ENCODE measurements at places on chromosomes 2 and 18. TPM values are rescaled to one million over a fixed set of nuclear protein-coding genes. Genes with fewer than 3 reads are reported as not detected.

- H3K27me3 ChIP-seq = no peaks in the 10 kb centered on the region
- peaks cover 4% of the 10 kb centered on the region for H3K36me3 ChIP-seq
- no peak overlapping the region for H3K4me3 ChIP-seq
- DNase-seq = no peak
Measured at GRCh38 chr2:3462493-3463104, 56.7 kb downstream of the ADI1 start.

GRCh38 chr2:23532391-23533337 lies 147.7 kb downstream of the KLHL29 start:
- peak; percentile 68 for DNase-seq
- H3K27me3 ChIP-seq = no peaks in the 10 kb centered on the region
- no peaks in the 10 kb centered on the region for H3K36me3 ChIP-seq
- H3K27ac ChIP-seq = peak overlapping the region; percentile 91

GRCh38 chr2:60095202-60095815 lies 458.1 kb downstream of the BCL11A start:
- H3K27ac ChIP-seq = no peak overlapping the region
- H3K4me3 ChIP-seq = no peak overlapping the region
- no peaks in the 10 kb centered on the region for H3K27me3 ChIP-seq
- H3K36me3 ChIP-seq = no peaks in the 10 kb centered on the region

The FRZB gene
- not detected for total RNA-seq

DNA sequence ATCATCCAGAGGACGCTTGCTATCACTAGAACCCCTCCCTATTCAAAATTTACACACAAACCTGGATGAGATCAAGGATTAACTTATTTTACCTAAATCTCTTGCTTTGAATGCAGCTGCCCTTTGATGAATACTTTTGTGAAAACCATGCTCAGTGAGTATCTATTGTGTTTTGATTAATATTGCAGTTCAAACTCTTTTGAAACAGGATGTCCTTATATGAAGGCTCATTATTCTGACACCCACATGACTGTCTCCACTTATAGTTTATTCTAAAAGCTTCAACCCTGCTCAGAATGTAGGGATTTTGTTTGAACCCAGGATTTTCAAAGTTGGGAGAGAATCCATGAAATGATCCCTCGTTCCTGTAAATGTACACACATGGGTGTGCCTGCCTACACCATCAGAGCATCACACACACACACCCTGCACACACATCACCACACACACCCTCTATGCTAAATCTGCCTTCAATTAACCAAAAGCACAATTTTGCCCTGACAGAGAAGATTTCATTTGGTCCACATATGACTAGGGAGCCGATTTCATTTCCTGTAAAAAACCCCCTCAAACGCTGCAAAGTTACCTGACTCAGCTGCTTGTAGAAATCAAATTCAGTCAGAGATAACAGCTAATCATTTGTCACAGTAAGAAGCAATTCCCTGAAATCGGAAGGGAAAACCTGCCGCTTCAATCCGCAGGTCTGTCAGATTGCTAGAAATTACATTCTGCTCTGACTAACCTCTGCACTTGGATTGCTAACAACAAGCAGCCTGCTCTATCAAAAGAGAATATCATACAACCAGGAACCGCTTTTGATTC lies 65.2 kb downstream of the ZEB2 start:
- H3K36me3 ChIP-seq = no peaks in the 10 kb centered on the region
- peaks cover 1% of the 10 kb centered on the region for H3K27me3 ChIP-seq
- H3K4me3 ChIP-seq = no peak overlapping the region
- H3K4me1 ChIP-seq = peaks cover 55% of the 10 kb centered on the region
- peak overlapping the region; percentile 78 for H3K27ac ChIP-seq

The ATP6V1B1 gene
- total RNA-seq = not detected

- H3K36me3 ChIP-seq = no peaks in the 10 kb centered on the region
- H3K4me1 ChIP-seq = no peaks in the 10 kb centered on the region
- H3K4me3 ChIP-seq = no peak overlapping the region
- no peak for DNase-seq
Measured at GRCh38 chr2:187497858-187498463, 49.9 kb upstream of the CALCRL start.

DNA sequence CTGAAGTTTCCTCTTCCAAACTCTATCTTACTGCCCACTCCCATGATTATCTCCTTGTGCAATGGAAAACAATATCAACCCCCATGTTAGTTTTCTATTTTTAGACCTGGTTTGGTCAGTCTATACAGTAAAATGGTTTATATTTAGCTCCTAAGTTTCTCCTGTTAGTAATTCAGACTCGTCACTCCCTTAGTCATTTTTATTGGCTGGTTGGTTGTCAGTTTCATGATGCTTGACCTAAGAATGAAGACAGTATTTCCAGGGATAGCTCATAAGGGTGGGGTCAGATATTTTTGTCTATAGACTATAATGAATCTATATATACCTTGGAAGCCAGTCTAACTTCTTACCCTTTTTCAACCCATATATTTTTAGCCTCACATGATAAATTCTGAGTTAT lies 61.4 kb upstream of the NEUROD1 start:
- no peaks in the 10 kb centered on the region for H3K4me1 ChIP-seq
- no peaks in the 10 kb centered on the region for H3K27me3 ChIP-seq
- H3K4me3 ChIP-seq = no peak overlapping the region
- H3K27ac ChIP-seq = no peak overlapping the region

GRCh38 chr2:95346738-95347671 lies 49.9 kb downstream of the KCNIP3 start:
- DNase-seq = peak; percentile 14
- H3K27ac ChIP-seq = no peak overlapping the region
- no peaks in the 10 kb centered on the region for H3K36me3 ChIP-seq
- H3K27me3 ChIP-seq = peaks cover 25% of the 10 kb centered on the region

DNA sequence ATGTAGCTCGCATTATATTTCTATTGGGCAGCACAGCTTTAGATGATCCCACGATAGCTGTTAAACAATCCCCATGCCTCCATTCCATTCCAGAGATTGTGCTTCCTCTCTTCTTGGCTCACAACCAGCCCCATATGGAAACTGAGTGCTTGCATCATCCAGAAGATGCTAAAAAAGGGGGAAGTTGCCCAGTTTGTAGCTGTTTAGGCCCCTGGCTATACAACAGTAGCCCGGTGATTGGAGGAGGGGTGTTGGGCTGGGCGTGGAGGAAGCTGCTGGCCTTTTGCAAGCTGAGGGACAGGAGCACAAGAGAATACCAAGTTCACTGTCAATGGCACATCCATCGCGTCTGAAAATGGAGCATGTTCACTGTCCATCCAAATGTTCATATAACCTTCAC lies 360.2 kb downstream of the ALK start:
- H3K4me1 ChIP-seq = no peaks in the 10 kb centered on the region
- no peaks in the 10 kb centered on the region for H3K36me3 ChIP-seq
- H3K27ac ChIP-seq = no peak overlapping the region
- H3K27me3 ChIP-seq = peaks cover 5% of the 10 kb centered on the region

DNA sequence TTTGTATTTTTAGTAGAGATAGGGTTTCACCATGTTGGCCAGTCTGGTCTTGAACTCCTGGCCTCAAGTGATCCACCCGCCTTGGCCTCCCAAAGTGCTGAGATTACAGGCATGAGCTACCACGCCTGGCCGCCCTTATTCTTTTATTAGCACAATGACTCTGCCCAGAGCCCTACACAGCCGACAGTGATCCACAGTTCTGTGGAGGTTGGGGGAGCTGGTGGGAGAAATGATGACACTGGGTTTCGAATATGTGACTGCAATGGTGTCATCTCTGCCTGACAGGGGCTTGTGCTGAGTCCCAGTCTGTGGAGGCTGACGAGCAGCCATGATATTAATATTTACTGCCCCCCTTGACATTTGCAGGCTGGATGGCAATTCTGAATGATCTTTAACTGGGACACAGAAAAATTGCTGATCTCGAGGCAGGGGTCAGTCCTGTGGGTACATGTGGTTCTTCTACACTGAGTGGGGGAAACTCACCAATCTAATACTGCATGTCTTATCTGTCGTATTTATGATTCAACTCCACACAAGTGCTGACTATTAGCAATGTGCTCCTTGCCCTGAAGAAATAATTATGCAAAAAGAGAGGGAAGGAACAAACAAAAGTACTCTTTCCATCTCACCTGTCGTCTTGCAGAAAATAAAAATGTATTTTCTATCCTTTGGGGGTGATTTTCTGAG lies 6.3 kb upstream of the CTAGE1 start:
- no peak overlapping the region for H3K4me3 ChIP-seq
- H3K27ac ChIP-seq = no peak overlapping the region
- no peaks in the 10 kb centered on the region for H3K27me3 ChIP-seq
- H3K36me3 ChIP-seq = no peaks in the 10 kb centered on the region
- DNase-seq = no peak
- H3K4me1 ChIP-seq = no peaks in the 10 kb centered on the region

DNA sequence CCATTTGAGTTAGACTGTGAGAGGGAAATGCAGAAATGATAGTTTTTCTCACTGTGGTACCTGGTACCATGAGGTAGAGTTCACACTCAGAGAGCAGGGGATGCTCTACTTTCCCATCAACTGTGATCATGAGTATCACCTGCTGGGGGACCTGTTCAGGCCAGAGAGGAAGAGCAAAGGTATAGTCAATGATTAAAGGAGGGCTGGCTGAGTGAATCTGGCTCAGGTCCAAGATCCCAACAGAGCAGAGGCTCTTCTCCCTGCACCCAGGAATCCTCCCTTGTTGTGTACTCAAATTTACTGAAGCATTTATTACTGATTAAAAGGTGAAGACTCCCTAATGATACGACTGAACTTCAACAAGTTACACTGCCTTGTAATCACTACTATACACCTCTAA lies 104.6 kb upstream of the CHRNA1 start:
- H3K4me1 ChIP-seq = no peaks in the 10 kb centered on the region
- no peaks in the 10 kb centered on the region for H3K36me3 ChIP-seq
- DNase-seq = no peak

- H3K4me1 ChIP-seq = no peaks in the 10 kb centered on the region
- DNase-seq = no peak
- peaks cover 48% of the 10 kb centered on the region for H3K36me3 ChIP-seq
- no peaks in the 10 kb centered on the region for H3K27me3 ChIP-seq
Measured at GRCh38 chr2:159832858-159833257, 34.9 kb upstream of the CD302 start.

DNA sequence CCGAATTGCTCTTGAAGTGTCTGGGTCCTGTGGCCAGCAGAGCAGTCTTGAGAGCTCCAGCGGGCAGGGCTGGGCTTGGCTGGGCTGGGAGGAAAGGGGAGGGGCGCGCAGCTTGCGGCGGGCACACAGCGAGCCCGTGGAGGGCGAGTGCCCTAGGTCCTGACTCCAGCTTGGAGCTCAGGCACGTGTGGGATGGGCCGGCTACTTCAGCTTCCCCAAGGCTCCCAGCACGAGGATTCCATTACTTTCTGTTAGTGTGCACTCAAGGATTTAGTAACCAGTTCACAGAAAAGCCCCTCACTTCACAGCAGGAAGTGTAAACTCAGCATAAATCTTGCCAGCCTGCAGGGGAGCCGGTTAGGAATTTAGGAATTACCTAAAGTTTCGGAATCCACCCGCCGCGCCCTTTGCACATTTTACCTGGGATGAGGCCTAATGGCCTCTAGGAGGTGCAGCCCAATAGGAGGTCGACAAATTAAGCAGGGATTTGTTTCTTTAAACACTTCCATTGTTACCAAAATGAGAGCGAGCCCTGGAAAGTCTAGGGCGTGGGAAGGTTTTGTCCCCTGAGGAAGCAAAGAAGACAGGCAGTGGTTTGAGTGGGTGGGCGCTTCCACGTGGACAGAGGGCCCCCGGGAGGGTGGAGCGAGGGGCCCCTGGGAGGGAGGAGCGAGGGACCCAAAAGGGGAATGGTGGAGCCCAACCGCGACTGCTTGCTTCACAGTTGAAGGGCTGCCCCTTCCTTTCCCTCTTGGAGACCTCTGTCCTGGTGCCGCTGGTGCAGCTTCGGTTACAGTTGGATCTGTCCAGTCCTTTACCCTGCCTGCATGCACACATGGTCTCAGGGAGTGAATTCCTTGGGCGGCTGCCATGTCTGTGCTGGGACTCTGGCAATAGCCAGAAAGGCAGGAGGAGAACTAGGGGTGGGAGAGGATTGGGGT lies 93.3 kb downstream of the CTAGE1 start:
- DNase-seq = peak; percentile 17
- H3K4me3 ChIP-seq = peak overlapping the region; percentile 24
- no peaks in the 10 kb centered on the region for H3K4me1 ChIP-seq
- H3K36me3 ChIP-seq = no peaks in the 10 kb centered on the region
- no peaks in the 10 kb centered on the region for H3K27me3 ChIP-seq
- no peak overlapping the region for H3K27ac ChIP-seq

The FAM237A gene
- not detected for total RNA-seq

DNA sequence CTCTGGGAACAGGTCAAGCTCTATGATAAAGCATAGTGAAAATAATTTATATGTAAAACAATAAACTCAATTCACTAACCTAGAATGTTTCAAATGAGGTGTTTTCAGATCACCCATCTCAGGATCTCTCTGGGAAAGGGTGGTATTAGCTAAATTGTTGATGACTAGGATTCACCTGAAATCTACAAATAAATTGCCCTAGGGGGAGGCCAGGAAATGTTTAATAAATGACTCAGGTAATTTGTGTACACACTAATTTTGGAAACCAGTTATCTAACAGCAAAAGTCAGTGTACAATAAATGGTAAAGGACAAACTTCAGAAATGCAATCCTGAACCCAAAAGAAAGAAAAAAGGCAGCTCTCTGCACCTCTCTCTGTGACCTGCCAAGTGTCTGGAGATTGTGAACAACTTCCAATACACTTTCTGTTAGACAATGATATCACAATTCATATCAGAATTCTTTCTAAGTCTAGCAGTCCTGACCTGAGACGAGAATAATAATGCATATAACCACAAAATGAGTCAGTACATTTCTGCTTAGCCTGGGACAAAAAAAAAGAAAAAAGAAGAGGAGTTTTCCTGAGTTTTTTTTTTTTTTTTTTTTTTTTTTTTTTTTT lies 760.0 kb downstream of the EPHA4 start:
- no peak overlapping the region for H3K4me3 ChIP-seq
- no peaks in the 10 kb centered on the region for H3K27me3 ChIP-seq
- H3K4me1 ChIP-seq = no peaks in the 10 kb centered on the region
- no peak for DNase-seq
- no peak overlapping the region for H3K27ac ChIP-seq

DNA sequence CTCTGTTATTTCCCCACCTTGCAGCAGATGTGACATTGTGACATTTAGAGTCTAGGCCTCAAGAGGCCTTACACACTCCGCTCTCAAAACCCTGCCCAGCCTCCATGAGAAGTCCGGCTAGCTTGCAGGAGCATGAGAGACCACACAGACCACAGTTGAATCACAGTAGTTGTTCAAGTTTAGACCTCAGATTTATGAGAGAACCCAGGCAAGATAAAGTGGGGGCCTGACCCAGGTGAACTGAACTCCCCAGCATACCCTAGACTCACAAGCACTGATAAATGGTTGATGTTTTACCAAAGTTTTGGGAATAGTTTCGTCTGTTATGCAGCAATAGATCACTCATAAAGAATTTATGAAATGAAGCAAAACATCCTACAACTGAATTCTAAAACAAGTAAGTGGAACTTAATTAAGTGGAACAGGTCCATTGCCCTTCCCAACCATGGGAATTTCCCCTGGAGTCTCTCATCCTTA lies 4.7 kb upstream of the STAT1 start:
- peaks cover 22% of the 10 kb centered on the region for H3K4me1 ChIP-seq
- DNase-seq = peak; percentile 61
- peaks cover 9% of the 10 kb centered on the region for H3K36me3 ChIP-seq
- no peaks in the 10 kb centered on the region for H3K27me3 ChIP-seq
- peak overlapping the region; percentile 73 for H3K27ac ChIP-seq
- peak overlapping the region; percentile 24 for H3K4me3 ChIP-seq

GRCh38 chr2:36493306-36493705 lies 104.7 kb downstream of the FEZ2 start:
- no peak for DNase-seq
- peaks cover 1% of the 10 kb centered on the region for H3K27me3 ChIP-seq
- H3K4me3 ChIP-seq = no peak overlapping the region
- no peak overlapping the region for H3K27ac ChIP-seq
- no peaks in the 10 kb centered on the region for H3K36me3 ChIP-seq
- no peaks in the 10 kb centered on the region for H3K4me1 ChIP-seq

The NEU2 gene
- total RNA-seq = not detected
